ENCODE measurements at places on chromosomes 4 and X.

DNA sequence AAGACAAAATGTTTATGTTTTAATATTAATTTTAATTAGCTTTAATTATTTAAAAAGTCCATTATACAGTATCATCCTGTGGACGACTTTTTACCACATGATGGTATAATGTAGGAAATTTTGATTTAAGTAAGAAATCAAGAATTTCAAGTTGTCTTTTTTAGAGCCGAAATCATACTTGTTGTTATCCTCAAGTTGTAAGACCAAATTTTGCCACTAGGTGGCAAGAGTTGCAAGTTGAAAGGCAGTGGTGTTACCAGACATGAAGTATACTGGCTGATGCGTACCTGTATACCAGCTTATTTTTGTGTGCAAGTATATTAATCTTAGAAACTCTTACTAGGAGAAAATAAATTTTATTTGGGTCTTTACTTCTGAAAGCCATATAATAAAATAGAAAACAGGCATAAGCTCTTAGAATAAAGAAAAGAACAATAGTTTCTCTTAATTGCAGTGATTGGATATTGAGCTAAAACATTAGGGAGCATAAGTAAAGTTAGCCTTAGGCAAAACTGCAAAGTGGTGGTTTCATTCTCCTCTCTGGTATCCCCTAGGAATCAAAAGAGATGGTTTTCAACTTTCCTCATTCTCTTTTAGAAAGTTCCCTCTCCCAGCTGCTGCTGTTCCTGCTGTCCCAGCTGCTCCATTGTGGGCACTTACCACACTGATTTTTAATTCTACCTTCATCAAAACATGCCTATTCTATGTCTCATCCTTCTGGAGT, 118.0 kb upstream of the WDFY3 start:
- DNase-seq, result no peak

GRCh38 chr4:76897536-76898384, at the start of gene SOWAHB:
TSS of gene SOWAHB (minus strand) at chr4:76898144. CDS start at chr4:76897849, 295 bp downstream.
- DNase-seq, result no peak

DNA sequence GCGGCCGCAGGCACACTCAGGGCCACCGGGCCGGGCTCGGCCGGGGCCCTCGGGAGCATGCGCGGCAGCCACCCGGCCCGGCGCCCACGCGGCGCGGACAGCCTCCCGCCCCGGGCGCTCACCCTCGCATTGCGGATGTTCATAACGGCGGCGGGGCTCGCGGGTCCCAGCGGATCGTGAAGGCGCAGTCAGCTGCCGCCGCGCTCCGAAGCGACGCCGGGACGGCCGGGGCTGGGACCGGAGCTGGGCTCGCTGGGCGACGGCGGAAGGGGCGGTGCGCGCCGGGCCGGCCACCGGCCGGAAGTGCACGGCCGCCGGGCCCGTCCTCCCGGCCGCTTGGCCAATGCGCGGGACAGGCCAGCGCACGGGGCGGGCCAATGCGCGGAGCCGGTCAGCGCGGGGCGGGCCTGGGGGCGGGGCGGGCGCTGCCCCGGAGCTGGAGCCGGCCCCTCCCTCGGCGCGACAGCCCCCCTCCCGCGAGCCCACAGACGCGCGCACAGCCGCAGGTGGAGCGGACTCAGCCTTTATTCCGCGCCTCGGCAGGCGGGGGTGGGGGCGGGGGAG, at the start of gene NAA10:
NAA10 (minus strand) TSS at position 276 of the 564 bp plus-strand sequence; CDS start at position 143, 133 bp downstream.
- no peak for DNase-seq

- DNase-seq, result no peak
These were observed 697.5 kb downstream of the FSTL5 start for GRCh38 chr4:161466316-161466715.

DNA sequence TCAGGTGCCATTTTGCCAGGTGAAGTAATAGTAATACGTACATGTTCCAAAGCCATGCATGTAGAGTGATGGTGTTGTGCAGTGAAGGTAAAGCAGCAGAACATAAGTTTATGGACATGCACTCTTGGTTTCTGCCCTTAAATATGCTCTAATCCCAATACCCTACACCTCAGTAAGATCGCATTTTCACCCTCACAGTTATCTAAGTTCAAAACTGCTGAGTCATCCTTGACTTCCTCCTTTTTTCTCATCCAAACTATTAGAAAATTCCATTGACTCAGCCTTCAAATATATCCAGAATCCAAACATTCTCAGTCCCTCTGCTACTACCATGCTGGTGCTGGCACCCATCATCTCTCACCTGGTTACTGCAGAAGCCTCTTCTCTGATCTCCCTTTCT, 652.9 kb upstream of the IGFBP7 start:
- DNase-seq, result no peak

DNA sequence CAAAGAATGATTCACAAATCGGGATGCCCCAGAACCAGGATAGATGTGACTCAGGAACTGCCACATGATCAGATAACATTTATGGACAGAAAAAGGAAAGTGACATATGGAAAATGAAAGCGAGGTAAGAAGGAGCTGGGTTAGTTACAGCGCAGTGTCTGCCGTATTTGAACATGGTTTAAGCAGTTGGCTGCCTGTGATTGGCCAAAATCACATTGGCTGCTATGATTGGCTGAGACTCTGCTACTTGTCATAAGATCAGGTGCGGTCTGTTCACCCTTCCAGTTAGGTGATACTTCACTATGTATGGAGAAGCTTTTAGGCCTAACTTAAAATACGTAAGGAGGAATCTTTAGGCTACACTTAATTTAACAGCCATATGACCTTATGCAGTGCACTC, 322.7 kb upstream of the HAND2 start:
- DNase-seq, result no peak

DNA sequence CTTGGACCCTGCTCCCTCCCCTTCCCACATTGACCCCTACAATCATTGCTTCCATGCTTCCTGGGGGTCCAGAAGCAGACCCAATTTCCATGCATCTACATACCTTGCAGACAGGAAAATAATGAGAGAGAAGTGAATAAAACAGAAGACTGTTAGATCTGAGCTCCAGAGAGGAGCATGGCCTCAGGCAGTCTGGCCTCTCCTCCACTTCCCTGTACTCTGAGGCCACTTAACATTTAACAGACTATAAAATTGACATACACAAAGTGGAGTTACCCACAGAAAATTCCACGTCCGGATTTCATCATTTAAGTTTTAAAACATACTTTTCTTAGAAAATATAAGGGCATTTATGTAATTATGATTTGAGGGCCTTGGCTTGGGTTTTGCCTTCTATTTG, 2.1 kb upstream of the PRSS12 start:
- no peak for DNase-seq

- DNase-seq, result no peak
These were observed 907.1 kb downstream of the RPA4 start for GRCh38 chrX:97790850-97791249.

GRCh38 chr4:108244606-108245005, 75.9 kb upstream of the LEF1 start:
- DNase-seq, result no peak

- DNase-seq, result no peak
These were observed 123.1 kb upstream of the BOD1L1 start for GRCh38 chr4:13750594-13750993.

- no peak for DNase-seq
These were observed 39.0 kb downstream of the PTTG2 start for GRCh38 chr4:37999000-37999716.

- DNase-seq, result no peak
These were observed 2.9 kb downstream of the PAK3 start for GRCh38 chrX:111098874-111099273.

DNA sequence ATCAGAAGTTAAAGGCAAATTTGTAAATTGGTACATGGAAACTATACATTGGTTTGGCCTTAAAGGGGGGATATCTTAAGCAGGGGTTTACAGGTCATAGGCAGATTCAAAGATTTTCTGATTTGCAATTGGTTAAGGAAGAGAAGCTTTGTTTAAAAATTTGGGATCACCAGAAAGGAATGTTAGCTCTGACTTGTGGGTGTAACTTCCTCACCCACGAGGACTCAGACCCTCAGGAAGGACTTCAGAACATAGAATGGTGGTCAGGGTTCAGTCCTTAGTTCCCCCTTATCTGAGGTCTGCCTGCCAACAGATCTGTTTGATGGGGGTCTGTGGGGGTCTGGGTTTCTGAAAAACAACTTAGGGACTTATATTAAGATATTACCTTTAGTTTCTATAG, 427.4 kb upstream of the DIPK2B start:
- DNase-seq, result no peak

GRCh38 chr4:7610022-7610670, 175.4 kb upstream of the PSAPL1 start:
- no peak for DNase-seq

DNA sequence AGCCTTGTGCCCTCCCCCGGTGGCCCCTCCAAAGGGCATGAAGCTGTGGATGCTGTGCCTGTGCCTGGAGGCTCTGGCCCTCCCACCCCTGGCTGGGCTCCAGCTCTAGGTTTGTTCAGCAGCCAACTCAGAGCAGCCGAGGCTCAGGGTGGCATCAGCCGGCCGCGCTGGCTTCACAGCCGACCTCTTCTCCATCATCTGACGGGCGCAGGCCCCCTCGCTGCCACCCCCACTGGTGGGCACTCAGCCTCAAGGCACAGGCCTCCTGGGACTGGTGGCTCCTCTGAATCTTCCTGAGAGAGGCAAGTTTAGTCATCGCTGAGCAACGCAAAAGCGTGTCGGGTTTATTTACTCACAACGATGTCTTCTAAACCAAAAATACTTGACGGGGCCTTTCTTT, 46.0 kb downstream of the PCGF3 start:
- no peak for DNase-seq

- DNase-seq, result no peak
These were observed 34.4 kb downstream of the RWDD4 start for GRCh38 chr4:183624548-183624947.

- no peak for DNase-seq
These were observed 107.4 kb downstream of the DDIT4L start for GRCh38 chr4:100082852-100083251.

DNA sequence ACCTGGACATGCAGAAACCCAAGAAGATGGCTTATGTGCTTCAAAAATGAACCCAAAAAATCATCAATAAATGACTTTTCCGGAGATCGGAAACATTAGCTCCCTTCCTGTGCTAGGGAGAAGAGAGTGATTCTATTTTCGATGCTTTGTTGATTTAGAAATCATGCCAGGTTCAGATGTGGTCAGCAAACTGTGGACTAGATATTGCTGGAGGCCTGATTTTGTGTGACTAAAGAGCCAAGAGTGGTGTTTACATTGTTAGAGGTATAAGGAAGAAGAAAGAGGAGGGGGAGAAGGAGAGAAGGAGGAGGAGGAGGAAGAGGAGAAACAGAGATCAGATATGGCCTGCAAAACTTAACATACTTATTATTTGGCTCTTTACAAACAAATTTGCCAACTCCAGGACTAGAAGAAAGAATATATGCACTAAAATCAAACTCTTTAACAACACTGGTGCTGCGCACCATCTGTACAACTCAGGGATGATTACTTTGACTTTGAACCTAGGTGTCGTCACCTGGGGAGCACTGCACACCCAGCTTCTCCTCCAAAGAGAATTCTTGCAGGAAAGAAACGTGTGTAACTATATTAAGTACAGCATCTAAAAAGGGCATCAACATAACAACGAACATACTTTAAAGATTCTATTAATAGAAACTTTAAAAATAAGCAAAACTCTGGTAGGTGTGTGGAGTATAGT, 664.9 kb upstream of the LCORL start:
- DNase-seq, result no peak

DNA sequence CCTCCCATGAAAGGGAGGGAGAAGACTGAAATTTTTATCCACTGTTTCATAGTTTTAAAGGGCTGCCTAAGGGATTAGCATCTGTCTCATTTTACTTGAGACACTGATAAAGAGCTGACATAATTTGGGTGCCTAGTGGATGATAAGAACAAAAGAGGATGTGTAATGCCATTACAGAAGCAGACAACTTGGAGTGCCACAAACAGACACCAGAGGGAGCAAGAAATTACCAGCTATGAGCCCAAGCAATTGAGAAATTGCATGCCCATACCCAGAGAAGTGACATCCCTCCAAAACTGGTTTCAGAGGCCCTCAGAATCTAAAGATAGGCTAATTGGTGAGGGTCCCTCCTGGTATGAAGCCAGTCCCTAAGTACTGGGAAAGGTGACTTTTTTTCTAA, 38.5 kb upstream of the POU3F4 start:
- no peak for DNase-seq

DNA sequence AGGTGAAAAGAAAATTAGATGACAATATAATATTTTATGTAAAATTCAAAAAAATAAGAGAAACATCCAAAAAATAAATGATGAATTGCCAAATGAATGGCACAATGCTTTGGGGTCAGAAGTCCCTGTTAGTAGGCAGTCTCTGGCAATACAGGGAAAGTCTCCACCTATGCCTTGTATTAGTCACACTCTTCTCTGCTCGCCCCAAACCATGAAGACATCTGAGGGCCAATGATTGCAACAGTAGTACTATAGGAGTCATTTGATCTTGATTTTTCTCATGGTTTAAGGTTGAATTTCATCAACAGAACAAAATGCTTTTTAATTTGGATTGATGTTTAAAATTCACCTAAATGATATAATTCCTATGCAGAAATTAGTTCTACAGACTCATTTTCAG, 3.9 kb upstream of the PRSS12 start:
- DNase-seq, result no peak

GRCh38 chr4:151887031-151887815, 126.4 kb upstream of the GATB start:
- no peak for DNase-seq

- DNase-seq, result no peak
These were observed 46.3 kb downstream of the RASSF6 start for GRCh38 chr4:73573794-73574528.

DNA sequence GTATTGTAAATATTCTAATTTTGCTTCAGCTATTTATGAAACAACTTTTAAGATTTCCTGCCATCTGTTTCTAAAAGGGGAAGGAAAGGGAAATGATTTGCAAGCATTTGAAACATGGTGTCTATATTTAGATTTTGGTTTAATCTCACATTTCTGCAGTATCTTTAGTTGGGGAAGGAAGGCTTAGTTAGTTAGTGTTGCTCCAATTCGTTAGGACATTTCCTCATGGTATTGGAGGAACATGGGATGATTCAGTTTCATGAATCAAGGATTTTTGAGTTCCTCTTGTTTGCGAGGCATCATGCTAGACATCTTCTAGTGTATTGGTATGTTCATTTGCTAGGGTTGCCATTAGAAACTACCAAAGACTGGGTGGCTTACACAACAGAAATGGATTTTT, 20.5 kb upstream of the TMEM192 start:
- no peak for DNase-seq

GRCh38 chr4:131764730-131765129, 1384.4 kb upstream of the PCDH10 start:
- DNase-seq, result no peak

- DNase-seq, result no peak
These were observed 126.7 kb downstream of the NHS start for GRCh38 chrX:17501746-17502145.

DNA sequence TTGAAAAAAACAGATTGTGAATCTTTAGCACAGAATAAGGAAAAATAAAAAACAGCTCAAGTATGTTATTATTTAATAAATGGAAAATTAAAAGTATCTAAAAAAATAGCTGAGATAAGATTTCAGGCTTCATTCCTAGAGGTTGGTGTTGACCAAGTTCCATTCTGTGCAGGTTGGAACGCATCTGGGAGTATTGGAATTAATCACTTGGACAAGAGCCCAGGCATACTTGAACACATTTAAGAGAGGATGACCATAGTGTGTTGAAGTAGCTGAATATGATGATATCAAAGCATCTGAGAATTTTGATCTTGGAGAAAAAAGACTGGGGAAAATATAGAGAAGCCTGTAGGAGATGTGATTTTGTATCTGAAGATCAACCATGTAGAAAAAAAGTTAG, 54.6 kb upstream of the VCX start:
- DNase-seq, result no peak
